Femur (tissue), 1 donor: ENCODE measurements at places on chromosomes 6 and 20.

- no peak for DNase-seq
Observed at GRCh38 chr6:119322715-119323350, 26.7 kb downstream of the MAN1A1 start.

DNA sequence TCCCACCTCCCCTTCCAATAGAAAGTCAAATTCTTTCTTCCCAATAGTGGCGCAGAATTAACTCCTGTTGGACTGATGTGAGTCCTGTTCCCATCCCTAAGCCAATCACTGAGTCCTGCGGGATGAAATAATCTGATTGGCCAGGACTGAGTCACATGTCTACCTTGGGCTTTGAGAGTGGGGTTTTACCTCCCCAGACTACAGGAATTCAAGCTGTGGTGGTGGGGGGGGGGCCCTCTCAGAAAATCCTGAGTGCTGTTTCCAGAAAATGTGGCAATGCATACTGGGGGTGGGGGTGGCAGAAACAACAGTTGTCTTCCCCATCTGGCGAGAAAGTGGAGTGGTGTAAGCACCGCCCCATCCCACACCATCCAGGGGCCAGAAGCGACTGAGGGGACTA is 65.7 kb downstream of the CTCFL start:
- DNase-seq: no peak

DNA sequence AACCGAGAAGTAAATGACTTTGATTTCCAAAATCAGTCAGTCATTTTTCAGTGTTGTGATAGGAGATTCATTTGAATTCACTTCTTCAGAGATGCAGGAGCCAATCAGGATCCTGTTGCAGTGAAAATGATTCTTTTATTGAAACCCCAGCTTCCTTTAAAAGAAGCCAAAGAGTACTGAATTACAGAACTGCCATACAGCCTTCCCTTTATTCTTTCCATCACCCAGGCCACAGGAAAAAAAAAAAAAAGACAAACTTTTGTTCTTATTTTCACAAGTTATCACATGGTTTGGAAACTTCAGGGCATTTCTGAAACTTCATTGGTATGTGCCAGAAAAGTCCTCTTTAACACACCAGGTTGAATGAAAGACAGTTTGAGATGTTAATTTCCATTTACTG is 1.8 kb upstream of the CARMIL1 start:
- DNase-seq: no peak

DNA sequence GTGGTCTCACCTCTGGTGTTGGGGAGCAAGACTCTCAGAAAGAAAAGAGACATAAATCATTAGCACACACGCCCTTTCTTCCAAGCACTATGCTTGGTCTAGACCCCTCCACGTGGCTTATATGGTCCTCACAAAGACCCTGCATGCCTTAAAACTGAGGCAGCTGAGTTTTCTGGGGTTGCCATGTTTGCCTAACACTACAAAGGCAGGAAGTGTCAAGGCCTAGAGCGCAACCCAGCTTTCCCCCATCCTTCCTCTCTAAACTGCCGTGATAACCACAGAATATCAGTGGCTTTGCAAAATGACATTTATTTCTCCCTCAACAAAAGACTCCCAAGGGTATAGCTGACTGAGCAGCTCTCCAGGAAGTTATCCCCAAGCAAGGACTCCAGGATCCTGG is 146.5 kb upstream of the TOP1 start:
- DNase-seq: no peak

- DNase-seq: no peak
Observed at GRCh38 chr20:41734506-41734945, 116.3 kb upstream of the CHD6 start.

- DNase-seq: no peak
Observed at GRCh38 chr6:107101686-107102413, 13.5 kb downstream of the BEND3 start.

DNA sequence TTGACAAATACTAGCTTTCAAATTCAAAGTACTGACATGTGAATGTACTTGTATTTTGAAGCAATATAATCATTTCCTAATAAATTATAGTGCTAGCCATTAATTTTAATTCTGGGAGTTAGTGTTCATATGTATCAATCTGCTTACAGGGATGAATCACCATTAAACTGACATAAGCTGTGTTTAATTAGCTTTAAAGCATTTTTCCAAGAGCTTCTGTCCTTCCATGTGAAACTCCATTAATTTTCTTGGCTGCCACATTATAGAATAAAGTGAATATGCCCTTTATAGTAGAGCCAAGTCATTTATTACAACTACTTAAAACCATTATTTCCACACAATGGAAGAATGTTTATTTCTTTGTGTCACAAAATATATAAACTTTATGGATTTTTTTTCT is 150.8 kb downstream of the COL21A1 start:
- no peak for DNase-seq

- DNase-seq: no peak
Observed at GRCh38 chr6:107763946-107764345, 60.2 kb downstream of the SCML4 start.

GRCh38 chr6:158752613-158753012 is 66.6 kb downstream of the EZR start:
- peak; percentile 56 for DNase-seq

- no peak for DNase-seq
Observed at GRCh38 chr6:39824030-39824926, 32.1 kb downstream of the DAAM2 start.

DNA sequence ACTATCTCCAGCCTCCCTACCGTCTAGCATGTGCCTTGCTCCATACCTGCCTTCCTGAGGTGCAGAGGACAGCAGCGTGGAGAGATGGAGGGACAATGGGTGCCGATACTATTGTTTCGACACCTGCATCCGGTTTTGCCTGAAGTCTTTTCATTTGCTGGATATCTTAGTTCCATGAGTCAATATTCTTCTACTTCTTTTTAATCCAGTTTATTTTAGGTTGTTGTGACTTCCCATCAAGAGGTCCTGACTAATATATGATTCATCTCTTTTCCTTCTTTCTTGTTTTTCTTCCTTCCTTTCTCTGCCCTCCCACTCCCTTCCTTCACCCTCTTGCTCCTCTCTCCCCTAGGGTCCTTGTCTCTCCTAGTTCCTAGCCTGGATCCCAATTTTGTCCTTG is 91.4 kb downstream of the CDH26 start:
- no peak for DNase-seq

DNA sequence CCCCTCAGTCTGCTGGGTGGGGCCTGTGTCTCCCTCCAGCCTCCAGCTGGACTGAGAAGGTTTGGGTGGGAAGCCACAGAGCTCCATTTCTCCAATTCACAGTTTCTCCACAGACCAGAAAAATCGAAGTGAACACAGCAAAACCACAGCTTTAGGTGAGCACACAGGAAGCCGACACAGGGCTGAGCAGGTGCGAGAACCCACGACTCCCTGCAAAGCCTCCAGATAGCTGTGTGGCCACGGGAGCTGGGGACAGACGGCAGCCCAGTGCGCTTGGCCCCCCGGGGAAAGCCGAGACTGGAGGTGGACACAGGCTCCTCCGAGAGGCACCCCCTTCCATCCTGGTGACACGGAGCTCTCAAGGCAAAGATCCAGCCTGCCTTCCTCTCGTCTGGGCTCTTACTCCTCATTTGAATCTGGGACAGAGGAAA is 29.0 kb upstream of the MPC1 start:
- no peak for DNase-seq

DNA sequence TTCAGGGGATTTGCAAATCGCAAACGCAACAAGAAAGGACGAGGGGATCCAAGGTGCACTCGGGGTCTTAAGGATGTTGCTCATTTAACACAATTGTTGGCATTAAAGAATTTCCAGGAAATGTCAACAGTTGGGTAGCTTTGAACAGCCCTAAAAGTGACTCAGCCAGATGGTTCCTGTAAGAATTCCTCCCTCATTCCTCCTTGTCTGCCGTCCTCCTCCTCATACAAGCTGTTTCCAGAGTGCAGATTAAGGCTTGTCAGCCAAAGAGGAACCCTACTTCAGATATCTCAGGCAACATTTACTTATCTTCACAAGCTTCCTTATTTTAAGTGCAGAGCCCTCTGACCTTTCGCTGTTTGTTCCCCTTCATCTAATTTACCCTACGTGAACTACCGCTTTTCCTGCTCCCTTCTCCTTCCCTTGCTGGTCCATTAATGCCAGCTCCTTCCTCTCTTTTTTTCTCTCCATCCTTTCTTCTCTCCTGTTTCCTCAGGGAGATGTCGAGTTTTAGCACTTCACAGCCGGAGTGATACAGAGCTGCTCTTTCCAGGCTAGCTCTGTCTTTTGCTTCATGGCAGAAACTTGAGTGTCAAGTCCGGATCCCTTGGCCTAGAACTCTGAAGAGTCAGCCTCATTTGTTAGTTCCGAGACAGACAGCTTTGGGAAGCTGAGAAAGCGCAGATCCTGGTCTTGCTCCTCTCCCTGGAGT is 26.1 kb upstream of the TBC1D7 start:
- DNase-seq: no peak

- DNase-seq: no peak
Observed at GRCh38 chr20:53428588-53428987, 165.1 kb downstream of the ZNF217 start.

DNA sequence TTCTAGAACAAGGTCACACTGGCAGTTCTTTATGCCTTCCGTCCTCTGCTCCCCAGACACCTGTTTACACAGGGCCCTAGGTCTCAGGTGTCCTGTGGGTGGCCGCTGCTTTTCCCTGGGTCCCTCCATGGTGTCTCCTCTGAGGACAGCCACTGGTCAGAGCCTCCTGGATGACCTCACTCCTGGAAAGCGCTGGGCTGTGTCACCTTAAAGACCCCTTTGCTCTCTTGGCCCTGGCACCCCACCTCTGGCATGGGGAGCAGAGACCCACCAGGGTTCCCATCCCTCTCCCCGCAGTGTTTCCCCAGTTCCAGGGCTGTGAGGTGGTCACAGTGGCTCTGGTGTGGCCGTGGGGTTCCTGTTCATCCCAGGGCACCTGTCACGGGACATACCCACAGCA is 33.9 kb downstream of the NTSR1 start:
- DNase-seq: no peak

DNA sequence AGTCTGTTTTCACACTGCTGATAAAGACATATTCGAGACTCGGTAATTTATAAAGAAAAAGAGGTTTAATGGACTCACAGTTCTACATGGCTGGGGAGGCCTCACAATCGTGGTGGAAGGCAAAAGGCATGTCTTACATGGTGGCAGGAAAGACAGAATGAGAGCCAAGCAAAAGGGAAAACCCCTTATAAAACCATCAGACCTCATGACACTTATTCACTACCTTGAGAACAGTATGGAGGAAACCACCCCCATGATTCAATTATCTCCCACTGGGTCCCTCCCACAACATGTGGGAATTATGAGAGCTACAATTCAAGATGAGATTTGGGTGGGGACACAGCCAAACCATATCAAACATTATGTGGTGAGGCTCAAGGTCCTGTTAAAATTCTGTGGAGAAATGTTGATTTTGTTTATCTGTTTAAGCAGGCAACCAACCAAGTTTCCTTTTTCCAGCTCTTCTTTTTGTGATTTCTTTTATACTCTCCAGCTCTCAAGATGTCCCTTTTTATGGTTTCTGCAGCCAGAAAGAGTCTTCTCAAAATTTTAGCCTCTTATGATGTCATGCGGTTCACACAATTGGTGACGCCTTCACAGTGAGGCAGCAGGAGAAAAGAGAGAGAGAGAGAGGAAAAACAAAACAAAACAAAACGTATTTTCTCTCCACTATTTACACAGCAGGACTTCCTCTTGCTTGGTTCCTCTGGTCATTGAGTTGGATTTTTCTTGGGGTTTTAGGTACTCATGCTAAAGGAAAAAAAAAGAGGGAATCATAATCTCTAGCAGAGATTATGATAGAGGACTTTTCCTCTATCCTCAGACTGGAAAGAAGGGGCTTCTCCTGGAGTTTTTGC is 18.0 kb downstream of the AIG1 start:
- DNase-seq: no peak

DNA sequence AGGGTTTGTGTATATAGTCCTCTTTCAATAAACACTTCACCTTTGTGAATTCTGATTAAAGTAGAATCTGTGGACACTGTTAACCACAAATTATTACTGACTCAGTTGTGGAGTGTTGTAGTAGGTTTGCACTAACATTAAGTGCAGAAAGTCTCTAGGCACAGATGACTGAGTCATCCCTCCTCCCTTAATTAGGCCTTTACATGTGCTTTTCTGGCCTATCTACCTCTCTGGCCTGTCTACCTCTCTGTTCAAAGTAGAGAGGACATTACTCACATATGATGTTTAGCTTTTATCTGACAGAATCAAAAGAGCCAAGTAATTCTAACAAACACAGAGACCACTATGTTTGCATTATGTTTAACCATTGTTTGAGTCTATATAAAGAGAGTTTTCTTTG is 783.0 kb downstream of the TENT5A start:
- DNase-seq: no peak

- no peak for DNase-seq
Observed at GRCh38 chr6:47132724-47133123, 90.6 kb upstream of the ADGRF1 start.

DNA sequence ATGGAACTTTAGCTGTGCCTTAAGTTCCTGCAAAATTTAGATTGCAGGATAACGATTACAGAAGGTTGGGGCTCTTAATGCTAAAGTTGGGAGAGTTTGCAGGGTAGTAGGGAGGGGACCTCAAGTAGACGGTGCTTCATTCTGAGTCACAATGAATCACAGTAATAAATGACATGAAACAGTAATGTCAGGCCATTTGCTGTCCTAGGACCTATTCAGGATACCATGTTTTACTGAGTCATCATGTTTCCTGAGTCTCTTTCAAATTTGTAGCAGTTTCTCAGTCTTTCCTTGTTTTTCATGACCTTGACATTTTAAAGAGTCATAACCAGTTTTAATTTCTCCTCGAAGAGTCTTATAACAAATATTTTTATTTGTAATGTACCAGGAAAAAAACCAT is 406.9 kb upstream of the MAP3K7 start:
- DNase-seq: no peak

GRCh38 chr20:20793591-20793990 is 81.1 kb upstream of the RALGAPA2 start:
- DNase-seq: no peak

DNA sequence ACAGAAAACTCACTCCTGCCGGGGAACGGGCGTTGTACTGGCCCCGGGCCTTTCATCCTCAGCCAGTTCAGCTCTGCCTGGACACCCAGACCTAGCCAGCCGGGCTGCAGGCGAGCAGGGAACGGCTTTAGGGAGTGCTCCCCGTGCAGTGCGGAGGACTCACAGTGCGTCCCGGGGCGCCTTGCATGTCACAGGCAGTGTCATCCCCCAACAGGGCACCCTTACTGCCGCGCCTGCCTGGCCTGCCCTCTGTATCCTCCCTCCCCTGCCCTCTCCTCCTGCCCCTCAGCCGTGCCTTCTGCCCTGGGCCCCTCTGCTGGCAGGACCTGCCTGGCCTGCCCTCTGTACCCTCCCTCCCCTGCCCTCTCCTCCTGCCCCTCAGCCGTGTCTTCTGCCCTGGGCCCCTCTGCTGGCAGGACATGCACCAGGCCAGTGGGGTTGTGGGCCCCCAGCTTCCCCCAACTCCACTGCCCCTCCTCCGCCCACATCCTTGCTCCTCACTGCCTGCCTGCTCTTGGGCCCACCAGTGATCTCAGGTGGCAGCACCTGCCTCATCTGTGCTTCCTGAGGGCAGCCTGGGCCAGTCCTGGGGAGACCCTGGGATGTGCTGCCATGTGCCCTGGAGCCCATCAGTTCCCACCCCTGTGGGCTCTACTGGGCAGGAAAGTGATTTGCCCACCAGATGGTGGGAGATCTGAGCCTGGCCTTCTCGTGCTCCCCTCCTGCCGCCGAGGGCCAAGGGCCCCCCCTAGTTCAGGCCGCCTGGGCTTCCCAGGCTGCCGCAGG is 43.0 kb downstream of the PYGB start:
- no peak for DNase-seq

- peak; percentile 43 for DNase-seq
Observed at GRCh38 chr6:107458672-107459282, 587 bp downstream of the PDSS2 start.
